ENCODE measurements at places on chromosomes 11 and 22.

GRCh38 chr22:17098379-17098819, 13.6 kb downstream of the IL17RA start:
- no peak for DNase-seq

DNA sequence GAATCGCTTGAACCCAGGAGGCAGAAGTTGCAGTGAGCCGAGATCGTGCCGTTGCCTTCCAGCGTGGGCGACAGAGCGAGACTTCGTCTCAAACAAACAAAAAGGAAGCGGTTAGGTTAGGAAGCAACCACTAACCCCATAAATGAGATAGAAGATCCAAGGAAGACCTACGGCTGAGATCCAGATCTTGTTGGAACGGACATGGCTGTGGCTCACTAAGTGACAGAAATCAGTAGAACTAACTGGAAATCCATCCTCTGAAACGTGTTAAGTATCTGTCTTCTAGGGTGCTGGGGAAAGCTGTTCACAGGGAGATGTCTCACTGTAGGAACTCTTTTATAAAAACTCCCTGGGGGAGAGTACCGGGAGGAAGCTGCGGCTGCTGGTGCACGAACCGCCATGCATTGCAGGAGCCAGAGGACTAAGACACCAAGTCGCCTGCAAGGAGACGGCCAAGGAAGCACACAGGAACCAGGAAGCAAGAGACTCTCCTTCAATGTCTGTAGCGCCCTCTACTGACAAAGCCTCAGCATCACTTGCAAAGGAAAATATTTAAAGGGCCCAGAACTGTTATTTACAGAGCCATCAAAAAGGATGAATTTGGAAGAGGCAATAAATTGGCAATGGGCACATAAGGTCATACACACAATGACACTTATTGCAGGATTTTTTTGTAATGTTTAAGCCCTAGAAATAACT, 16.9 kb upstream of the SPTY2D1 start:
- DNase-seq = no peak

- no peak for DNase-seq
Measured at GRCh38 chr11:73400293-73400692, 24.1 kb downstream of the RELT start.

DNA sequence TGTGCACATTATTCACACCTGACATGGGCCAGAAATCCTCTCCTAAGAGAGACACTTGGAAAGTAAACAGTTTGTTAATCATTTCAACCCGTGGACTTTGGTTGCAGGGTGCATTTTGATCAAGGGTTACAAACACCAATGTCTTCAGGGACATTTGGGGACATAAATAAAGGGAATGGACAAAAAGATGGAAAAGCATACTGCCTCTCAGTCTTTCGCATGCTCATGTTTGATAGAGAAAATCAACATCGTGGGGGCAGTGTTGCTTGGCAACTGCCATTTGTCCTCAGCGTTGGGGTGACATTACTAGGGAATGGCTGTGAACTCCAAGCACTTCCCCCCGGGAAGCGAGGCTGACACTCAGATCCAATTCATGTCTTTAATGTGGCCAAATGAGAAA, 114.7 kb upstream of the OR4B1 start:
- DNase-seq = no peak

DNA sequence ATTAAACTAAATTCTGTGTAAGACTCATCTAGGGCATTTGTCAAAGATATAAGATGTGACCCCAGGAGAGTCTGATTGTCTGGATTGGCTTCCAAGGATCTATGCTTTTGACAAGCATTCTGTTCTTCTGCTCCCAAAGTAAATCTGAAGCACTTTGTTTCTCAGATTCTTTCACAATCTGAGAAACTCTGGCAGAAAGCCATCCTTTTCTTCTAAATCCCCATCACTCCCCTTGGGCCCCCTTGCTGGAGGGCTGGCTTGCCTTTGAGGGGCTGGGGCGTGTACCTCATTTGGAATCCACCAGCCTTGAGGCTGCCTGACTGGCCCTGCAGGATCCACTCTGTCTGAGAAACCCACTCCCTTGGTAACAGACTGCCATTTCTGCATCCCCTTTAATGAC, 173.5 kb upstream of the CTSC start:
- no peak for DNase-seq

DNA sequence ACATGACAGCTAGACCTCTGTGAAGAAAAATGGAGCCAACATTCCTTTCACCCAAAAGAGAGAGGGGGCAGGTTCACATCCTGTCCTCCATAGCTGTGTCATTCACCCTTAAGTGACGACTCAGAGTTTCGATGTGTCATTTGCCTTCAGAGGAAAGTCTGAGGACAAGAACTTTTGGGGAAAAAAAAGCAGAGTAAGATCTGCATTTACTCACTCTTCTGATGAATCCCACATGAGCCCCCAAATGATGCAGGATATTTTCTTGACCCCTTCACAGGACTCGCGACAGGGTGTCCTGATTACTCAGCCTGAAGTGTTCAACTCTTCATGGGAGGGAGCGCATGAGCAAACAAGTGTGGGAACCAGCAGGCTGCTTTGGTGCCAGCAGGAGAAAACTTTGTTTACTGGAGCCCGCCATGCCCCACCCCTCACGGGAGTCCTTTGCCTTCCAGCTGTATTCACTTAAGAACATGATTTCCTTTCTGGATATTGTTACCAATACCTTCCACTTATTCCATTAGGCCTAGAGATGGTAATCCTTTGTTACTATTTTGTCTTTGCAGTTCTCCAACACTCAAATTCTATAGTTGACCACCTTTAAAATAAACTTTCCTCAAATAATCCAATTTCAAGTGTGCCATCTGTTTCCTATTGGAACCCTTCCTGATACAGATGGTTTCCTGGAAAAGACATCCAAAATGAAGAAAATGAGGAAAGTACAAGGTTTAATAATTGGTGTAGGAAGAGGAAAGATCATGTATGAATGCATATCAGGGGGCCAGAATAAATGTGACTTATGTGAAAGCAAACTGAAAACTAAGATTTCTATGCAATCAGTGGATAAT, 729.8 kb downstream of the FAM181B start:
- no peak for DNase-seq

DNA sequence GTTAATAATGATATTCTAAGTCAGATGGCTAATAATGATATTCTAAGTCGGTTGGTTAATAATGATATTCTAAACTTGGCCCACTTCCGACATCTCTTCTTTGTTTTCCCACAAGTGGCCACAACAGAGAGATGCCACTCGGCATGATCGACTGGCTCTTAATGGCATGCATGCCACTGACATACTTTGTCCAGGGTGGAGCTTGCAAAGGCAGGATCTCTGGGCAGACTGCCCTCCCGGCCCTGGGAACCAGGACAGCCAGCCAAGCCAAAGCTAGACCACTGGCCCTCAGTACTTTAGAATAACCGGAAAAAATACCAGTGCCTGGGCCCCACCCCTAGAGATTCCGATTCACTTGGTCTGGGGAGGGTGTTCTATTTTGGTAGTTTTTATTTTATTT, 78.1 kb downstream of the KIAA1671 start:
- no peak for DNase-seq

DNA sequence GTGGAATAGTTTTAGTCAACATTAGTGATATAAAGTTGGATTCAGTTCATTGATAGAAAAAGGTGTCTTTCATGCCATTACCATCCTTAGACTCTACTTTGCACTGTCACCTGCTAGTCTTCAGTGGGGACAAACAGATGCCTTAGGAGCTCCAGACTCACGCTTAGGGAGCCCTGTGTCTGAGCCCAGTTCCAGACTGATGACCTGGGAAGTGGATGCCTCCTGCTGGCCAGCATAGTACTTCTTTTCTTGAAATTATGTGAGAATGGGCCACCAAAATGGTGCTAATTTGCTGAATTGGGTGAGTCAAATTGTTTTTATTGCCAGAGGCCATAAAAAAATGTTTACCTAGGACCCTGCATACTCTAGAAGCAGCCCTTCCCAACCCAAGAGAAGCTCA, 53.9 kb downstream of the NOX4 start:
- DNase-seq = no peak

DNA sequence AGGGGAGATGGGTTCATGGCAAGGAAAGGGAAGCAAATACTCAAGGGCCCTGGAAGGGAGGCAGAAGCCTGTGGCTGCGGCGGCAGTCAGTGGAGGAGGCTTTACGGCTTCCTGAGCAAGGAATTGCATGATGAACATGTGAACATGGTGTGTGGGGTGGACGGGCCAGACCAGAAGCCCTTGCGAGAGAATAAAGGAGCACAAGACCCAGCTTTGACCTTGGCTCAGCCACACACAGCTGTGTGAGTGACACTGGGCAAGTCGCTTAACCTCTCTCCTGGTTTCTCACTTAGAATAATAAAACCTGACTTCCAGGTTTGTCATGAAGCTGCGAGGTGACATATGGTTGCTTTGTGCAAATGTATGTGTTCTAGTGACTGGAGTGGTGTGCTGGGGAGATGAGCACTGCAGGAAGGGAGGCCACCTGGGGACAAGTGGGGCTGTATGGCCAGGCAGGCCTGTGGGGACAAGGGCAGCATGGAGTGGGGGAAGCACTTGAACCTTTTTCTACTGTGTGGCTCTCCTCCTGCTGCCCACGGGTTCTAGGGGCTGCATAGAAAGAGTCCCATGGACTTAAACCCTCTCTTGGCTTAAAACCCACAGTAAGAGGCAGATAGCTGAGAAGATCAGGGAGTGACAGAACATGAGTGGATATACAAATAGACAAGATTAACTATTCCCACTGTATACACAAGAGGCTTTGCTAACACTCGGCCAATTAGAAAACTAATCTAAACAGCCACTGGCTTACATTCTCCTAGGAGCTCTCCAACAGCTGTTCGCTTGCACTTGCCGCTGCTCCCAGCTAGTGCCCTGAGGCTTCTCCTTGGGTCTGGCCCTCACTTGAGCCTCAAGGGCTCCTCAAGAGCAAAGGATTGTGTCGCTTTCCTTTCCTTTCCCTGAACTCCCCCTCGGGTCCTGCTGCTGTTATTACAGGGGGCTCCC, 67.3 kb upstream of the CDON start:
- DNase-seq = no peak

DNA sequence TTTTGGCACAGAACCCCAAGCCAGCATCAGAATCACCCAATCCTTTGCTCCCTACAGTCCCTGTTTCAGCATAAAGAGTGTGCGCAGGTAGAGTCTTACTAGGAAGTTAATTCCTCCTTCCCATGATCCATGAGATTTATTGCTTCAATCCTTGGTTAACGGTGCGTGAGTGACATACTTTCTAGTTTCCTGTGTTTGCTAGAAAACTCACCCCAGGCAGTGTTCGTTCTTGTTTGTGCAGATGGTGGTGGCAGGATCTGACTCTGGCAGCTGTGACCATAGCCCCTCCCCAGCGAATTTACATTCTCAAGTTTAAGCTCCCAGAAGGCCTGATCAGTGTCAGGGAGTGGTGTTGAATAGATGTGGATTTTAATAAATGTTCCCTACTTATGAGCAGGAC, 106.7 kb upstream of the CCT8L2 start:
- no peak for DNase-seq

- DNase-seq = no peak
Measured at GRCh38 chr22:37999236-37999635, 14.9 kb upstream of the SOX10 start.
